ENCODE measurements at places on chromosomes 7 and 10.

DNA sequence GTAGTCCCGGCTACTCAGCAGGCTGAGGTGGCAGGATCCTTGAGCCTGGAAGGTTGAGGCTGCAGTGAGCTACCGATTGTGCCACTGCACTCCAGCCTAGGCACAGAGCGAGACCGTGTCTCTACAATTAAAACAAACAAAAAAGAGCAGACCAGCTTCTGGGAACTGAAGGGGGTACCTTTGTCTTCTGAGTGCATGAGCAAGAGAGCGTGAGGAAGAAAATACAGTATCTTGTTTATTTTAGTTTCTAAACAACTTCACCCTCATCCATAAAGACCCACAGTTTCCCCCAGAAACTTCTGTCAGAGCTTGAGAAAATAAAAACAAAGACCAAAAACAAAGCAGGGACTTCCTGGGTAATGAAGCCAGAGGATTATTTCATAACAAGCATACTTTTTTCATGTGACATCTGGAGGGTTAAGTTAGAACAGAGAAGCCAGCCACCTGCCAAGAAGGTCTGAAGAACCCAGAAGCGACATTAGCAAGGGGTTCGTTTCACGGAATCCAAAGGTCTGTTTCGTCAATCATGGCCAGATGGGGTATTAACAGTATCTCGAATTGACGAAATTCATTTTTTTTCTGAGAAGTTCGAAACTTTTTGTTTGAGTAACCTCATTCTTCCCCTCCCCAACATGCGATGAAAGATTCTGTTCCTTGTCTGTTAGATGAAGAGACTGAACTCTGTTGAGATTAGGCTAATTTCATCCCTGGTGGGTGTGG, 10.2 kb upstream of the IL2RA start:
- DNase-seq, result no peak

- DNase-seq, result no peak
Observed at GRCh38 chr7:31071645-31072029, 19.5 kb downstream of the ADCYAP1R1 start.

- peak; percentile 29 for DNase-seq
Observed at GRCh38 chr7:112286250-112287086, 80.0 kb downstream of the ZNF277 start.

DNA sequence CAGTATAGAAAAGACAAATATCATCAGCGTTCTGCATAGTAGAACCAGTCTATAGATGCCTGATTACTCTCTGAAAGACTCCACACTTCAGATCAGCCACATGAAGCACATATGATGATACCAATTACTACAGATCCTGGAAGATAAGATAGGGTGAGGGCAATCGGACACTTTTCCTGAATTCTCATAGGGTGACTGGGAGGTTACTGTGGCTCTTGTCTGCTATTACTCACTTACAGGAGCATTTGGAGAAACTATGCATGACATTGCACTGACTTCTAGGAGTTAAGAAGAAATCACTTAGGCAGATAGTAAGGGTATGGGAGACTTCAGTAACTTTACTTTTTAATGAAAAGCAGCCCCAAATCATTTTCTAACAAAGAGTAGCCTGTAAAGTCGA, 1140.9 kb downstream of the XPNPEP1 start:
- DNase-seq, result no peak

DNA sequence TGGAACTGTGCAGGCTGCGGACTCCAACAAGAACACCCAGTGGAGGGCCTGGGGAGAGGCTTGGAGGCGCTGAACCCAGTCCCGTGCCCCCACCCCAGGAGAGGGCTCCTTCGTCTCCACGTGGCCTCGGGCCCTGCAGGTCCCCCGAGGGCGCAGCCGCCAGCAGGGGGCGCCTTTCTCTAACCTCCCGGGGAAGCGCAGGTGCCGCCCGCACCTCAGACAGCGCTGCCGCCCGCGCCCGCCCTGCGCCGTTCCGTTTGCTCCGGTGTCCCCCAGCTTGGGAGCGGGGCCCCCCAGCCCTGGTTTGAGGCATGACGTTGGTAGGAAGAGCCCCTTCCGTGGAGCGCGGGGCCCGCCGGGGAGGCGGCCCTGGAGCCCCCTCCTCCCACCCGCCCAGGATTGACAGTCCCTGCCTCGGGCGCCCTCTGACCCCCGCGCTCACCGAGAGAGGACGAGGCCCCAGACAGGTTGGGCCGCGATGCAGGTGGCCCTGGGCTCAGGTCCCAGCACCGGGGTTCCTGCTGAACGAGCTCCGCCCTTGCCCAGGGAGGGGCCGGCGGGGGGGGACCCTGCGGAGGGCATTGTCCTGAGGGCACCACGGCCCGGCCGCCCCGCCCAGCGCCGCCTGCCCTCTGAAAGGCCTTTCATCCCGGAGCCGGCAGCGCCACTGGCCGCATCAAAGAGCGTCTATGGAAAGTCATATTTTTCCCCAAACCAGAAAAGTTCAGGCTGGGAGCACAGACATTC, 42.8 kb downstream of the FOXL3 start:
- peak; percentile 62 for DNase-seq

DNA sequence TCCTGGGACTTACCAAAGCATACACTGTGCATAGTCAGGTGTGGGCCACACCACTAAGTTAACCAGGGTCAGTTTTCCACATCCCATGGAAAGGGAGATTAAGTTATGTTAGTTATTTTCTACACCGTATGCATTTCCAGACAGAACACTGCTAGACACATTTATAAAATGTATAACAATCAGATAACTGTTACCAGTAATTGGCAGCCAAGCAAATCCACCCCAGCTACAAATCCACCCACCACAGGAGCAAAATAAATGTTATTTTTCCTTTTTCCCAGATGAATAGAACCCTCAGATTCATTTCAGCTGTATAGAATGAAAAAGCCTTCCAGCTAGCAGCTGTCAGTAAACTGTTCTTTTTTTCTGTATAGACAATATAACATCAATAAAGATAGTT, 256.9 kb upstream of the FZD1 start:
- DNase-seq, result no peak

- DNase-seq, result no peak
Observed at GRCh38 chr7:158252081-158252836, 335.4 kb downstream of the PTPRN2 start.

DNA sequence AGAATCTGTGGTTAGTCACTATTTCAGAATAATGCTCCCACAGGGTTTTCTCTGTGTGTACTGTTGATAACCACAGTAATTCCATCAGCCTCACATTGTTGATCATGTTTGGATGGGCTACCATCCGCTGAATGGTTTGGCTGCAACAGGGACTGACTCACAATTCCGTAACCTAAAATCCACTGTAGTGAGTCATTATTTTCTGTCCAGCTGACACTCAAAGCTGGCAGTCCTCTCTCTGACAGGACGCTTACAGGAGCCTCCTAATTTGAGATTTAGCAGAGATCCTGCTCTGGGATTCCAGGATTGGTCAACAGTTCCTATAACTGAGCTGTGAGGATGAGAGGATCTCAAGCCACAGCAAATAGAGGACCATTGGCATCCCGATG, 32.7 kb downstream of the VWA2 start:
- DNase-seq, result no peak

DNA sequence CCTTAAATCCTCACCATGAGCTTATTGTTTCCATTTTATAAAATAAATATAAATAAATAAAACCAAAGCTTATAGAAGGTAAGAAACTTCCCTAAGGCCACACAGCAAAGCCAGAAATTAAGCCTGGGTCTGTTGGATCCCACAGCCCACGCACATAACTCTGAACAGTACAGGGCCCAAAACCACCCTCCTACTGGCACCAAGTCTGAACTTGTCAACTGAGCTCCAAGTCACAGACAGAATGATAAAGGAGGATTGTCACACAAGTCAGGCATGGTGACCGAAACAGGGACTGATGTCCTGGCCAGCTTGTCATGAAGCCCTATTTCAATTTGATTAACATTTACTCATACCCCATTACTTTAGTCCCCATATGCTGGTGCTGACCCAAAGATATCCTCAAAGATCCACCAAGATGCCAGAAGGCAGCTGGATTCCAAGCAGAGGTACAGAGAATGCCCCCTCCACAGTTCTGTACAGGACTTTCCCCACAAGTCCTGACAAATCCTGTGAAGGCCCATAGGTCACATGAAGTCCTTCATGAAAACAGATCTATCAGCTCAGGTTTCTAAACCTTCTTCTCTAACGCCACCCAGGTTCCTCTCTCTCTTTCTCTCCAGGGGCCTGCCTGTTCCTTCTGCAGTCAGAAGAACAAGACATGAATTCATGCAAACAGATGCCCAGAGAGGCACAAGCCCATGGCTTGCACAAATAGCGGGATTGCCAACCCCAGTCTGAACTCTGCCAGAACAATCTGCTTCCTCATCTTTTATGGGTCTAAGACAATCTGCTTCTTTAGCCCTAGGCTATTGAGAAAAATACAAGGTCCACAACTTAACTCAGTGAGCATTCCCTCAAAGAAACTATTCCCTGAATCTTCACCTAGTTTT, 60.9 kb downstream of the GLI3 start:
- DNase-seq, result no peak

GRCh38 chr7:32479574-32480200, 10.5 kb downstream of the LSM5 start:
- peak; percentile 62 for DNase-seq

- no peak for DNase-seq
Observed at GRCh38 chr7:101681170-101682007, 52.3 kb upstream of the MYL10 start.

DNA sequence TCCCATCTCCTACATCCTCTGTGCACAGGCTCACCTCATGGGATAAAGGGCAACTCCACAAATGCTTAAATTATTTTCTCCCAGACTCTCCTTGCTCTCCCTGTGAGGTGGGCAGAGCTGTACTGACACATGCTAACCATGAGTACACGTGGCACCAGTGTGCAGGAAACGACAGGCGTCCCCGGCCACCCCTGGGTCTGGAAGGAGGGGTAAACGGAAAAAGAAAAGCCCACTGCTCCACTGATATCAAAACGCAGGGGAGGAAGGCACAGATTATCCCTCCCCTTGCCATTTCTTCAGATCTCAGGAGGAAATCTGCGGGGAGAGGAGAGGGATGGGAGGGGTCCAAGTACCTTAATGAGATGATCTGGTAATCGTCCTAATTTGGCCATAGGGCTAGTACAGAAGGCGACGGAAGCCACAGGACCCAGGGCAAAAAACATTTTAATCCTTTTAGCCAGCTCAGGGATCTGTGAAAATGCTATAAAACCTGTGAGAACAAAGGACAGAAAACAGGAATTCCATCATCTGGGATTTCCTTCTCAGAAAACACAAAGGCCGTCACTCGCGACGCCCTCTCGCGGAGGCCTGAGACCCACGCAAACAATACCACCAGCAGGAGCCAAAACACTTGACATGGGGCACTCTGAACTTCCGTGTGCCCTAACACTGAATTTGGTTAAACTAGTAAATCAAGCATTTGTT, 17.8 kb upstream of the CH25H start:
- DNase-seq, result no peak

- no peak for DNase-seq
Observed at GRCh38 chr10:24707445-24707844, 16.2 kb downstream of the ARHGAP21 start.

- no peak for DNase-seq
Observed at GRCh38 chr7:154946166-154946565, 56.8 kb downstream of the PAXIP1 start.

DNA sequence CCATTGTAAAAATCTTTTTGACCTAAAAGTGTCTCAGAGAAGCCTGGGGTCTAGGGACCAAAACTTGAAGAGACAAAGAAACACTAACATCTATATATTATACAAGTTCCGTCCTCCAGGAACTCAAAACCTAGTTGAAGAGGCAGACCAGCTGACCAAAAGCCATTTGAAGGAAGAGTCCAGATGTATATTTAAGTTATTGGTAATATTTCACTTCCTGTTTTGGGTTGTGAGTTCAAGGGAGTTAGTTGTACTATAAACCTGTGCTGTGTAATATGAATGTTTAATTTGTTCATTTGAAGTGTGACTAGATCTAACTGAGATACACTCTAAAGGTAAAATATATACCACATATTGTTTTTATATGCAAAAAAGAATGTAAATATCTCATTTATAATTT, 45.0 kb downstream of the CDK1 start:
- DNase-seq, result no peak

- no peak for DNase-seq
Observed at GRCh38 chr7:22256541-22257096, 100.3 kb downstream of the RAPGEF5 start.

DNA sequence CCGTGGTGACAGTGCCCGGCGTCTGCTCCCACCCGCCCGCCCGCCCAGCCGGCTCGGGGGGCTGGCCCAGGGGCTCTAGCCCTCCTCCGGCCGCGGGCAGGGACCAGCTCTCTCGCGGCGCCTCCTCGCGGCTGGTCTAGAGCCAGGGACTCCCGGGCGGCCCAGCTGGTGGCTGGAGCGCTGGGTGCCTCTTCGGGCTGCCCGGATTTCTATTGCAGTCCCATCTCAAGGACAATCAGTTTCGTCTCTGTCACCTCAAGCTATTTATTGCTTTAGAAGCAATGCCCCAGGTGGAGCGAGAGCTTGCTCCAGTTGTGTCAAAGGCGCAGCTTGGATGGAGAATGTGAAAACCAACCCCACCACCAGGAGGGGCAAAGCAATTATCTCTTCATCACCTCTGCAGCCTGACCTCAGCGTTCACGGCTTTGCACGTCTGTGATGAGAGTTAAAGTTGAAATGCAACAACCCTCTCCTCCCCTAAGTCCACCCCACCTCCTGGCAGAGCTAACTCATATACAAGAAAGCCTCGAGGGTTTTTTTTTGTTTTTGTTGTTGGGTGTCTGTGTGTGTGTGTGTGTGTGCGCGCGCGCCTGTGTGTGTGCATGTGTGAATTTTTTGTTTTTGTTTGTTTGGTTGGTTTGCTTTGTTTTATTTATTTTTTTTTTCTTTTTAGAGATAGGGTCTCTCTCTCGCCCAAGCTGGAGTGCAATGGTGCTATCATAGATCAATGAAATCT, at the start of gene ITGA8:
Gene ITGA8, minus strand, starts transcription at position 24 of the 736 bp plus-strand sequence. CDS start 151 bp downstream, outside the sequence.
- DNase-seq, result no peak

- no peak for DNase-seq
Observed at GRCh38 chr7:118572604-118573003, 348.1 kb downstream of the ANKRD7 start.

- no peak for DNase-seq
Observed at GRCh38 chr10:82252081-82252480, 377.1 kb downstream of the NRG3 start.

- no peak for DNase-seq
Observed at GRCh38 chr7:106109521-106110237, 2.4 kb downstream of the SYPL1 start.

- DNase-seq, result peak; percentile 78
Observed at GRCh38 chr7:128874140-128875031, 11.7 kb downstream of the ATP6V1F start.

DNA sequence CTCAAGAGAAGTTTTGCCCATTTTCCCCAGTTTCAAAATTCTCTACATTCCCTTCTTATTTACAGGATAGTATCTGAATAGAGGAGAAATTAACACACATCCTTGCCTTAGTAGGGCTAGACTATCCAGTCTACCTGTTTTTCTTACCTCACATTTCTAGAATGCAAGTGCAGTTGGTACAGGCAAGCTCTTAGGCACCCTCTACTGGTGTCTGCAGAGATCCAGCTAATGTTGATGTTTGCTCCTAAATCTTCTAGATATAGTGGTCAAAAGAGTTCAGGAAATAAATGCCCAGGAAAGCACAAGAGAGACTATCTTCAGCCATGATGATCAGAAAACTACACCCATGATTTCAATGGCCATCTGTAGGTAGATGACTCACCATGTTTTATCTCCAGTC, 205.3 kb downstream of the HTR7 start:
- DNase-seq, result no peak

GRCh38 chr10:74453169-74453568, 302.1 kb downstream of the ADK start:
- DNase-seq, result peak; percentile 32

- no peak for DNase-seq
Observed at GRCh38 chr10:24908793-24909423, 43.5 kb downstream of the PRTFDC1 start.
